ENCODE measurements at places on chromosomes 3 and 15.

DNA sequence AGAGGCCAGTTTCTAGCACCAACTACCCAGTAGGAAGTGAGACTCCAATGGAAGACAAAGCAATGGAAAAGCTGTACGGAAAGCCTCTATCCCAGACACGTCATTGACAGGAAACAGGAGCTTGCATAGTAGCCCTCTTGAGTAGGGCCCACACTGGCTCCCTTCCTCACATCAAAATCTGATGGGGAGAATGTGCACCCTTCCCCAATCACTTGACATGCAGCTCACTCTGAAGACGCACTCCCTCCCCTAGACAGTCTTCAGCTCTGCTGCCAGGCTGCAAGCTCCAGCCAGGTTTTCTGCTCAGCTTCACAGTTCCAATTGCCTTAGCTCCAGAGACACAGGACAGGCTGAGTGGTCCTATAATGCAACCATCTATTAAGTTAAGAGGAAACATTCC lies 567.8 kb downstream of the EPHB1 start:
- DNase-seq = no peak

GRCh38 chr3:196996454-196997265 lies 28.0 kb upstream of the PIGZ start:
- DNase-seq = no peak

GRCh38 chr15:73695773-73696640 lies 11.8 kb downstream of the CD276 start:
- no peak for DNase-seq

GRCh38 chr15:80431635-80432344 lies 27.6 kb downstream of the ARNT2 start:
- DNase-seq = no peak

DNA sequence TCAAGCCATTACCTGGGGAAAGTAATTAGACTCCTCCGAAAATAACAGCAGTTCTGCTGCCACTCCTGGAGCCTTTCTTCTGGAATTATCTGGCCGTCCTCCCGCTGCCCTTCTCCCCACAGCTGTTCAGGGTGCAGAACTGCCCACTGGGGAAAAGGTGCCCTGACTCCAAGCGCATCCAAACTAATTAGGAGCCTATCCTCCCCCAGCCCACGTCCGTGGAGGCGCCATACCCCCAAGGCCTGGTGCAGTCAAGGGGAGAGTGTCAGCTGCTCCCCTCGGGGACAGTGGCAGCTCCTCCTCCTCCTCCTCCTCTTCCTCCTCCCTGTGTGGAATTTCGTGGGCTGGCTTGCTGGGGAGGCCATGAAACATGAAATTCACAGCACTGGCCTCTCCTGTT lies 177.2 kb downstream of the XXYLT1 start:
- DNase-seq = no peak

DNA sequence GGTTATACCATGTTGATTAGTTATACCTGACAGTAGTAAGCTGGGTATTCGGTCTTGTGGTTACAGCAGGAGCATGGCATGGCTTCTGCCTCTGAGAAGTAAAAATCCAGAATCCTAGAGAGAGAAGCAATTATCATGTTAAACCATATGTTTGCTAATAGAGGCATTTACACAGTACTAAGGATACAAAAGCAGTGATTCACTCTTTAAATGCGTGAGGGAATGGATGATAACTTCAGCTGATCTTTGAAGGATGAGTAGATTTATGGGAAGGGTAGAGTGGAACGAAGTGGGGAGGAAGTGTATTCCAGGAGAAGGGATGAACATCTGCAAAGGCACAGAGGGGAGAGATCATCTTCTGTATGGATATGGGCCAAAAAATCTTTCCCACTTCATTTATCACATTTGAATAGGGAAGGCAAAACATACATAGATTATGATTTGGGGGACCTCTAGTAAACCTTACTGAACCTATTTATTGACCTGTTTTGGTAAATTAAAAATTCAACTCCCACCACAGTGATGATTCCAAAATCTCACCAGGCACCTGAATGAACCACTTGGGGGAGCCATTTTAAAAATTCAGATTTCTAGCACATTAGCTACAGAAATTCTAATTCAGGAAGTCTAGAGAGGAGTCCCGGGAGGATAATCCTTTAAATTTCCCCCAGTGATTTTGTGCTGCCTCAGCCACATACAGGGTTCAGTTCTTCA lies 35.1 kb downstream of the IGSF10 start:
- no peak for DNase-seq

- DNase-seq = no peak
These were observed 27.6 kb upstream of the UBP1 start for GRCh38 chr3:33467786-33468185.

DNA sequence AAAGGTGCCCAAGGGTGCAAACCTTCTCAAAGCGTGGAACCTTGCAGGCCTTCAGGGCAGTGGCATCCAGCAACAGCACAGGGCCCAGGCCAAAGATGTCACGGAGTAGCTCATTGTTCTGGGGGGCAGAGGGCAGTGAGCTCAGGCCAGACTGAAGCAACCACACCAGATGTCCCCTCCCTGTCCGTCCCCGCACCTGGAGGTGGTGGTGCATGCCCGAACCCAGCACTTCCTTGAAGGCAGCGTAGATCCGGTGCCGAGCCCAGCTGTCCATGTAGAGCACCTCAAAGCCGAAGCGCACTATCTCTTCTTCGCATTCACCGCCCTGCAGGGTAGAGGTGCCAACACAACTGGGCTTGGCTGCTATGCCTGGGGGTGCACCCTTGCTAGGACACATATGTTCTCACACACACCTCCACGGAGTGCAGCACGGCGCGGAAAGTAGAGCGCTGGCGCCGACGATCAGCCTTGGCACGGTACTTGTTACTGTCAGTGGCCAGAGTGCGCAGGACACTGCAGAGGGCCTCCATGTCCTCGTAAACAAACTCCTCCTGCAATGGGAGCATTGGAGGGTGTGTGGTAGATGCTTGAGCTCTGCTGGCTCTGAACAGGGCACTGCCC lies 3.7 kb downstream of the IFRD2 start:
- no peak for DNase-seq

- DNase-seq = no peak
These were observed 33.6 kb upstream of the TOPAZ1 start for GRCh38 chr3:44208086-44208485.

DNA sequence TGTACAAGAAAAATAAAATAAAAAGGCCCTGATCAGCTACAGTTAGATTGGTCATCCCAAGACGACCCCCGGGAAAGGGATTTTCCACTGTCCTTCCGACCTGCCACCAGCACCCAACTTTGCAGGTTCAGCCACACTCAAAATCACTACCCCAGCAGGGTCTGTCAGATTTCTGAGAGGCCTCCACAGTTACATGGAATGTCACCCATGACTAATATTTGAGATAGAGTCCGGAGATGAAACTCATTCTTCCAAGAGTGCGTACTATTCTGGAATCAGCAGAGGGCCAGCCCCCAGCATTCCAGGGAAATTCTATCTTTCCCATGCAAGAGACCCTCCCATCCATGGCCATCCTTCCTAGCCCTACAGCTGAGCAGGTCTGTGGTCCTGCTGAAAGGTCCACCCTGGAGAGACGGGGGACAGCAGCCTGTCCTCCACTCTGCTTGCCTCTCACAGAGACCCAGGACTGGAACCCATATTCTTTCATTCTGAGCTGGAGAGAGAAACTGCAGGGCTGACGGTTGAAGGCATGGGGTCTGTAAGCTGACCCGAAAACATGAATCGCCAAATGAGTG lies 5.8 kb downstream of the LIPC start:
- no peak for DNase-seq

GRCh38 chr3:188674595-188674994 lies 497.2 kb upstream of the TPRG1 start:
- no peak for DNase-seq

- DNase-seq = no peak
These were observed 13.9 kb upstream of the ANPEP start for GRCh38 chr15:89828281-89829145.

- DNase-seq = no peak
These were observed 397.3 kb upstream of the RASGRP1 start for GRCh38 chr15:38961931-38962330.

GRCh38 chr3:24177201-24177600 lies 232.1 kb downstream of the NR1D2 start:
- no peak for DNase-seq

GRCh38 chr3:195160908-195161434 lies 110.0 kb downstream of the XXYLT1 start:
- DNase-seq = no peak

- DNase-seq = no peak
These were observed 189.9 kb downstream of the VGLL3 start for GRCh38 chr3:86801066-86801465.

DNA sequence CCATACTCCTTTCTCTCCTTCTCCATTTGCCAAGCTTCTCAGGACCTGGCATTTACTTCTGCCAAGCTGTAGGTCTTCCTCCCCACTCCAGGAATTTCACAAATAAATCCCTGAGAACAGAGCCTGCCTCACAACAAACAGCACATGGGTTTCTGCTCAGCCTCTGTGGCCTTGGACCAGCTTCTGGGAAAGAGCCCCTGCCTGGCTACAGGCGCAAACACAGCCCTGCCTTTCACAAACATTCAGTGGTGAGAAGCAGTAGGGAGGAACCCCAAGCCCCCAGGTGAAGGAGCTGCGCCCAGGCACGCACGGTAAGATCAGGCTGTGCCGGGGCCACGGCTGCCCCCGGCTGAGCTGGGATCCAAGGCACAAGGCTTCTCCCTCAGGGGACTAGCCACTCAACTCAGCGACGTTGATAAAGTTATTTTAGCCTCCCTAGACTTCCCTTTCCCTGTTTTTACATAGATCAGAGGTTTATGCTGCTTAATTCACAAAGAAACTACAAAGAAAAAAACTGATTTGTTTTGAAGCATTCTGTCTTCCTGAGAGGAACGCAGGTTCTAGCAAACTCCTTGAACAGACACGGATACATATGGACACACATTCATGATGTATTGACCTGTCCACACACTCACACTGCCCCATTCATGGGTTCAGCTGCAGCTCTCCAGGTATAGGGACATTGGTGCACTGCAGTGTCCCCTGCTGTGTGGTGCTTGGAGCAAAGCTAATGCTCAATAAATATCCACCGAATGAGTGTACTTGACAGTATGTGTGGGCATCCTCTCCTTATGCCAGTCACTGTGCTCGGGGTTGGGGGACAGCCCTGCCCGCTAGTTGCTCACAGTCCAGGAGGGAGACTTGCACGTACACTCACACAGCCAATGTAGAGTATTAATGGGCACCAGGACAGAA lies 25.4 kb downstream of the HES1 start:
- DNase-seq = no peak

GRCh38 chr15:79092382-79092781 lies 1.8 kb upstream of the RASGRF1 start:
- DNase-seq = no peak

GRCh38 chr3:55554634-55555425 lies 67.7 kb upstream of the WNT5A start:
- no peak for DNase-seq

DNA sequence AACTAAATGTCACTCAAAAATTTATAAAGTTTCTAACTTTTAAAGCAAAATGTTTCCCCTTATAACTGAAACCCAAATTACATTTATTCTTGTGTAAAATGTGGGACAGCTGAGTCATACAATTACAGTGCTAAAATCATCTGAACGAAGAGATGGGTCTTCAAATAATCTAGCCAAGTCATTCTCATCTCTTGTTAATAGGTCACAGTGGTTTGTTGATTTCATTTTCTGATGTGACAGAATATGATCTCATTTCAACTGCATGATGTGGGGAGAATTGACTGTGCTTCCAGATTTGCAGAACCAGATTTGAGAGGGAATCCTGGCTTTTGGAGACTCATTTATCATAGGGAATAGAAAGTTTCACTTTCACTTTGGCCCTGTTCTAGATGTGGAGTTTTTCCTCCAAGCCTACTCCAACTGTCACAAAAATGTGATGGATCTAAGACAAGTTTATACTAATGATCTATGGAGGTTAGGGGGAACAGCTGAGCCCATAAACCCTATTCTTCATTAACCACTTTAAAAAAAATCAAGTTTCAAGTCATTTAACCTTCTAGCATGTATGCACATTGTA lies 685.0 kb downstream of the PDCD6IP start:
- no peak for DNase-seq

DNA sequence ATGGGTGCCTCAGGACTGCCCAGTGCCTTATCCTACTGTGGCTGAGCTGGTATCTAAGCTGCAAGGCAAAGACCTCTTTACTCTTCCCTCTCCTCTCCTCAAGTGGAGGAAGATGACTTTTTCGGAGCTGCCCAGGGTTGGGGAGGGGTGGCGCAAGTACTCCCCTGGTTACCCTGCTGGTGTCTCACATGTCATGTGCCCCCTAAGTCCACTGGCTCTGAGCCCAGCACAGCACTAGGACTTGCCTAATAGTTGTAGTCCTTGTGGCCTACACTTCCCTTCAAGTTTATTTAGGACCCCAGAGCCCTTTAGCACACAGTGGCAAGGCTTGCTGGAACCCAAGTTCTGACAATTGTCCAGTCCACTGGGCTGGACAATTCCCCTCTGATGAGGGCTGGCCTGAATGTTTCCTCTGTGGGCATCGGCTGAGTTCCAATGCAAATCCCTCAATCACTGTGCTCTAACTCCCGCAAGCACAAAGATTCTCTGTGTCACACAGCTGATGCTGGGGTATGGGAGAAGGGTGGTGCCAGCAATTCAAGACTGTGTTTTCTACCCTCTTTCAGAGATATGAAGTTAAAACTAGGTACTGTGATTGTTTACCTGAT lies 60.4 kb downstream of the UQCC5 start:
- no peak for DNase-seq

DNA sequence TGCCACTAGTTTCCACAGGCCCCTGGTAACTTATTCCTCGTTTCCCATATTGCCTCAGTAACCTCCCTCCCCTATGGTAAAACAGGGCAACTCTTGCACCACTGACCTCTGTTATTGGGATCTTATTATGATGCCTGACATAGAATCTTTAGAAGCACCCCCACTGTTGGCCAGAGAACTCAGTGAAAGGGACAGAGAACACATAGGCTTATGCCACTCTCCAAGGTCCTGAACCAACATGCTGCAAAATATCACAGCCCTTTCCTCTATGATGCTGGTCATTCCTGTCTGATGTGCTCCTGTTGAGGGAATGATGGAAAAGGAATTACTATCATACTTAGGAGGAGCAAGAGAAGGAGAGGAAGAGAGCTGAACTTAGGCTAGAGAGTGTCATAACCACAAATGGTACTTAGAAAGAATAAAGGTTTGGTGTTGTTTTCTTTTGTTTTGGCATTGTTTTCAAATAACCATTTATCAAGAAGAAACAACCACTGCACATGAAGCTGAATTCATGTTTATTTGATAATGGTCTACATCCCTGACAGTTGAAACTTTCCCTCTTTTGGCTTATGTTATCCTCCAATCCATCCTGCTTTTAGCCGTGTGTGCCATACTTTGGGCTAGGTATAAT lies 330.2 kb downstream of the EPHB1 start:
- no peak for DNase-seq

GRCh38 chr15:90760661-90761232 lies 43.6 kb downstream of the BLM start:
- DNase-seq = no peak

DNA sequence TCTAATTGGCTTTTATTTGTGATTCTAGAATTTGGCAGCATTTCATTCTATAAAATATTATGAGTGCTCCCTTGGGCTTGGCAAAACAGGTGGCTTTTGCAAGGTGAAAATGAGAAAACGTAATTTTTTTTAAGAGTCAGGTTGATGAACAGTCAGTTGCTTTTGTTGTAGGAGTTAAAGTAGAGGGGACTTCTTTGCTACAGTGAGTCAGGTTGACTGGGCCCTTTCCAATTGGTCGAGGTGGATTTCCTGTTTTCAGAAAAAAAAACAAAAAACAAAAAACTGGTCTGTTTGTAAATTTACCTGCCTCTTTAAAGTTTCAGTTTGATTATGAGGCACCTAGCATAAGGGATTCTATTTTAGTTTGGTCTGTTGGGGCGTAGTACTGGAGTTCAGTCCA lies 1469.4 kb upstream of the GBE1 start:
- DNase-seq = no peak

GRCh38 chr15:65645392-65645791 lies 23.7 kb downstream of the SLC24A1 start:
- no peak for DNase-seq
